ENCODE measurements at places on chromosomes 11 and 22. TPM values are rescaled to one million over a fixed set of nuclear protein-coding genes. Genes with fewer than 3 reads are reported as not detected.

TOM1 gene
- 26.2 TPM for total RNA-seq

C11orf97 gene
- total RNA-seq, result not detected

ZNF280B gene
- total RNA-seq, result 0.17 TPM

PDGFB gene
- total RNA-seq, result not detected

HTR3A gene
- not detected for total RNA-seq

PAMR1 gene
- 141 TPM for total RNA-seq

PISD gene
- 32.6 TPM for total RNA-seq

TIGD3 gene
- not detected for total RNA-seq

MYEOV gene
- 8.1 TPM for total RNA-seq

KDM4E gene
- not detected for total RNA-seq

GAL3ST3 gene
- total RNA-seq, result not detected

SLC7A4 gene
- 2.0 TPM for total RNA-seq

ANO9 gene
- total RNA-seq, result not detected

OR11H1 gene
- total RNA-seq, result not detected

USH1C gene
- total RNA-seq, result not detected

MRGPRX3 gene
- total RNA-seq, result not detected

GRIA4 gene
- not detected for total RNA-seq

HBD gene
- total RNA-seq, result 0.83 TPM

GRM5 gene
- not detected for total RNA-seq

HEPN1 gene
- not detected for total RNA-seq

TBRG1 gene
- 22.8 TPM for total RNA-seq

Measured in smooth muscle cell of trachea (primary cell).